ENCODE measurements at places on chromosomes 6 and 20. TPM values are rescaled to one million over a fixed set of nuclear protein-coding genes. Genes with fewer than 3 reads are reported as not detected.

Gene BNIP5
- total RNA-seq = not detected

Gene KIAA0408
- 1.4 TPM for total RNA-seq

Gene PARD6B
- 1.6 TPM for total RNA-seq

Gene ADGB
- not detected for total RNA-seq

Gene NKX2-2
- 0.56 TPM for total RNA-seq

Gene IL17A
- total RNA-seq = not detected

Gene GGTLC1
- total RNA-seq = not detected

Gene PREX1
- 2.8 TPM for total RNA-seq

Gene SYCP2
- total RNA-seq = 0.23 TPM

Gene FAM217A
- total RNA-seq = not detected

Gene UBE2V1
- 81.7 TPM for total RNA-seq

All from H4 (cell line).